Neural crest cell (in vitro differentiated cells): ENCODE measurements at places on chromosomes 2 and 18. TPM values are rescaled to one million over a fixed set of nuclear protein-coding genes. Genes with fewer than 3 reads are reported as not detected.

TFPI gene
- total RNA-seq, result 7.0 and 8.0 TPM in 2 replicates

INO80C gene
- 33.8 and 34.4 TPM in 2 replicates for total RNA-seq

ALPP gene
- total RNA-seq, result not detected in 2 replicates

KCNS3 gene
- 1.4 and 2.7 TPM in 2 replicates for total RNA-seq

CABLES1 gene
- 2.2 and 2.3 TPM in 2 replicates for total RNA-seq

TRIM54 gene
- total RNA-seq, result not detected in 2 replicates

POTEI gene
- total RNA-seq, result 1.1 and 1.3 TPM in 2 replicates
